ENCODE measurements at places on chromosomes 7 and 10.

- no peak for DNase-seq
These were observed 236.2 kb upstream of the KLF14 start for GRCh38 chr7:130970196-130970595.

DNA sequence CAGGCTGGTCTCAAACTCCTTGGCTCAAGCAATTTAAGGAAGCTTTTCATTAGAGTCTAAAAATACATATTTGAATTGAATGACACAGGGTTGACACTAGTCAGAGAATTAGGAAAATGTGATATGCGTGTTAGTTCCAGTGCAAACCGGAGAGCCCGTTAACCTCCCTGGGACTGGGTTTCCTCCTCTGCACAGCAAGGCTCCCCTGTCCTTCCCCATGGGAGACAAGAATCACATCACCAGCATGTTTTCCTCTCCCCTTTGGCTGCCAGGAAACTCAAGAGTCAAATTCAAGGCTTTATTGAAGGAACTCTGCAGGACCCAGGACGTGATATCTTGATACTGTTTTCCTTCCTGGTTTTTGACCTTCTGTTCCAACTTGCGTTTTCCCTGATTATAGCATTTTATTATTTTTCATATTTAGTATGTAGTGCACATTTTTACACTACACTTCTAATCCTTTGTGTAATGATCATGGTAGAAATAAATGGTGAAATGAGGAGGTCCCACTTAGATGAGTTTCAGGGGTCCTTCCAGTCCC lies 24.9 kb downstream of the GSTO2 start:
- DNase-seq = no peak

- peak; percentile 12 for DNase-seq
These were observed 228.7 kb upstream of the PTN start for GRCh38 chr7:137572056-137572784.

DNA sequence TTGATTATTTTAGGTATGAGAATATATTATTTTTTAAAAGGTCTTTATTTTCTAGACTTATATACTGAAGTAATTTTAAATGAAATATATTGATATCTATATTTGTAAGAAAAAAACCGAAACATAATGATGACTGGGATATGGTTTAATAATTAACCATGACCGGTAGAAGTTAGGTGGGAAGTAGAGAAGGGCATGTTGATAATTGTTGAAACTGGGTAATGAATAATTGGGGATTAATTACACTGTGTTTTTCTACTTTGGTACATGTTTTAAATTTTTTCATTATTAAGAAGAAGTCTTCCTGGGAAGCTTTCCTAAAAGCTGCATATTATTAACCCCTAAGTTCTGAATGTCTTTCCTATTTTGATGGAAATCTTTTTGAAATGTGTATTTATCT lies 16.3 kb downstream of the TSPAN12 start:
- no peak for DNase-seq

DNA sequence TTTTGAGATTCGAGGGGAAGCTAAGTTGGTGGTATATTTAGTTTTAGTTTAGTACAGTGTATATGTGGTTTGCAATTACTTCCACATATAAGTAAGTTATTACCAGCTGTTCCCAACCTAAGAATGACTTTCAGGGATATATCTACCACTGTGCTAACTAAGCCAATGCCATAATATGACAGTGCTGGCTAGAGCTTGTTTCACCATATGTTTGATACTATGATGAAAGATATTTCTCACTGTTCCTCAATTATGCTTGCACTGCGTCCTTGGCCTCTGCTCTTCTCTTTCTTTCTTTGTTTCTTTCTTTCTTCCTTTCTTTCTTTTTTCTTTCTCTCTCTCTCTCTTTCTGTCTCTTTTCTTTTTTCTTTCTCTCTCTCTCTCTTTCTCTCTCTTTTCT lies 113.8 kb upstream of the SKAP2 start:
- DNase-seq = no peak

DNA sequence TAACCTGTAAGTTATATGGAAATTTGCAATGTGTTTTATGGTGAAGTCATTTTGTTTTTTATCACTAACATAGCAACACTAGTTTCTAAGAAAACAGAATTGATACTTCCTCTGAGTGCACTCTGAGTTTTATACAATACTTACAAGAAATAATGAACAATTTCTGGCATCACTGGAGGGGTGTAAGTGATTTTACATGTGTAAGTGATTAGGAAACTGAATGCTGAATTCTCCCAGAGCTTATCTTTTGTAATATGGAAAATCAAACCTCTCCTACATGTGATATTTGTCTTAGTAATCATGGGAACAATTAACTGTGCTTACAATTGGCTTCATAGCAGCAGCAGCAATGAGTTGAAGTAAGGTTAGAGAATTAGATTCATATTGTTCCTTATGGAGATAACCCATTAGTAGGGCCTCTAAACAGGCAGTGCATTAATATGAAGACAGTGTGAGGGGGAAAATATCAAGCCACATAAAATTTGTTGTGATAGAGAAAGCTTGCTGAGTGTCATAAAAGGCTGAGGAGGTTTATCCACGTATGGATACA lies 37.4 kb downstream of the SEMA3C start:
- no peak for DNase-seq

DNA sequence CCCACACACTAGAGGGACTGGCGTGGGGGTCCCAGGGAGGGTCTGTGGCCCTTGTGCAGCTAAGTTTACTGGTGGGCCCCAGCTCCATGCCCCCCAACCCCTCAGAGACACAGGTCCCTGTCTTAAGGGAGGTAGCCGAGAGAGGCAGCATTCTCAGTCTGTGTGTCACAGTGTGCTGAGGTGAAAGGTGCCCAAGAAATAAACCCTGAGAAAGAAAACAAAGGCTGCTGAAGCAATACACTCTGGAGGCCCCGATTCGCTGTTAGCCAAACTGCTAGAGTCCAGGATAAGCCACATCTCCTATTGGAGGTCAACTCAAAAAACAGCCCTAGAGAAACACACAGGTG lies 28.6 kb upstream of the NDST2 start:
- no peak for DNase-seq

DNA sequence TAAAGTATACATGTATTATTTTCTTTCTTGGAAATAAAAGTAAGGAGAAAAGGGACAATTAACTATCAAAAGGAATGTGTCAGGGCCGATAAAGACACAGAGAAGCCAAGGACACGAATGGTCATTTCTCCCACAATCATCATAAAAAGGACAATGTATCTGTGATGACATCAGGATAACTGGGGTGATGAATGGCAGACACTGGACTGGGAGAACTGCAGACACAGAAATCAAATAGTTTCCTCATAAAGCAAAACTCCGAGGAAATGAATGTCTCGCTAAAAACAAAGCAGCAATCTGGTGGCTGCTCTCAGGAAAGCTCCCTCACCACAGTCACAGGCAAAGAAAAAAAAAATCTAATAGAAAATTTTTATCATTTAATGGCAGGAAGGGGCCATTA lies 69.3 kb upstream of the NPY start:
- DNase-seq = no peak

DNA sequence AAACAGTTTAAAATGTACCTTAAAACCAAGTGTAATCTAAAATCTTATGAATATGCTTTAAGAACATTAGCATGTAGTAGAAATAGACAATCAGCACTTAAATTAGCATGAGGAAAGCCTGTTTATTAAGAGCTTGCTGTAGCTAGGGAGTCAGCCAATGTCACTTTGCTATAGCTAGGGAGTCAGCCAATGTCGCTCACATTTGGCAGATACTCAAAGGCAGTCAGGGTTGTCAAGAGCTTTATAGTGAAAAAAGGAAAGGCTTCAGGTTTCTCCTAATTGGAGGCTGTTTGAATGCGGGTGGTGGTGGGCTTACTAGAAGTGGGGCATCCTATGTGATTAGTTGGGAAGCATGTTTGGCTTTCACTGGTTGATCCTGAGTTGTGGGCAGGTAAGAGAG lies 226.2 kb upstream of the DGKB start:
- no peak for DNase-seq

DNA sequence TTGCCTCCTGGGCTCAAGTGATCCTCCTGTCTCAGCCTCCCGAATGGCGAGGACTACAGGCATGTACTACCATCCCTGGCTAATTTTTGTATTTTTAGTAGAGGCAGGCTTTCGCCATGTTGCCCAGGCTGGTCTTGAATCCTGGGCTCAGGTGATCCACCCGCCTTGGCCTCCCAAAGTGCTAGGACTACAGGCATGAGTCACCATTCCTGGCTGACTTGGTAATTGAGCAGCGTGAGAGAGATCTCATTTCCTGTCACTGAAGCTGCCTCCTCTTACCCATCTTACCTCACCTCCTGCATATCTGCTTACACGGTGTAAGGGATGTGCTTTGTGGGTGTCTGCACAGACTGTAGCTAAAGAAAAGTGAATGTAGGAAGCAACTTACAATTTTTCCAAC lies 9.7 kb downstream of the IFIT3 start:
- peak; percentile 52 for DNase-seq

DNA sequence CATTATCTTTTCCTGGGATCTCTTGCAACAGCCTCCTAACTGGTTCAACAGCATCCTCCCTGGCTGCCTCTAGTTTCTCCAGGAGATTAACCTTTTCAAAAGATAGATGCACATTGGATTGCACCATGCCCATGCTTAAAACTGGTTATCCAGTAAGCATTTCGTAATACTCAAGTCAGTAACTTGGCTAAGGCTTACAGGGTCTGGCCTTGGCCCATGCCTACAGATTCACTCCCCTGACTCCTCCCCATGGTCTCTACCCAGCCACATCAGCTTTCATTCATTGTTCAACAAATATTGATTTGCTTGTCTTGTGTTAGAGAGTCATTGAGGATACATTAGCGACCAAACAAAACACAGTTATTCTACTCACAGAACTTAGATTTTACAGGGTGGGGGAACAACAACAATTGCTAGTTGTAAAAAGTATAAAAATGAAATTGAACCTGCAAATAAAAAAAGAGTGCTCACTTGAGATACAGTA lies 1.8 kb upstream of the KIF20B start:
- no peak for DNase-seq

- DNase-seq = no peak
These were observed 510.6 kb downstream of the ARL4A start for GRCh38 chr7:13198036-13198435.

GRCh38 chr7:157757776-157758467 lies 421.1 kb downstream of the DNAJB6 start:
- DNase-seq = no peak
